T-helper 2 cell treated with Interferon-gamma antibody and Interleukin-4, amounts not matched to agents 5 μg/mL and 100 μg/mL, for 36 hours (primary cell): ENCODE measurements at places on chromosomes 2 and 18.

DNA sequence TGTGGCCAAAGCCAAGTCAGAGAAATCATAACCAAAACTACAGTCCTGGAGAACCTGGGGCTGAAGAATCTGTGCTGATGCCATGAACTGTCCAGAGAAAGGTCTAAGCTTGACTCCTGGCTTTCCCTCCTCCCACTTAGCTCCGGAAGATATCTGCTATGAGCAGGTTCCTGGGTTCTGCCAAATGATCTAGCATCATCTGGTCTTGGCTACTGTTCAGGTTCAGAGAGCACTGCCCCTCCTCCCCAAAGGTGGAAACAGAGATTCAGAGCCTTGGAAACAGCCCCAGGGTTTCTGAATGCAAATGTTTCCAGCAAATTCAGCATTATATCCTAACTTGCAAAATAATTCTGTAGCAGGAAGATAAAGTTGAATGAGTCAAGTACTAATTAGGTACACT is 219.2 kb upstream of the SP5 start:
- no peak overlapping the region for H3K27ac ChIP-seq
- no peaks in the 10 kb centered on the region for H3K27me3 ChIP-seq
- no peak for DNase-seq
- H3K4me3 ChIP-seq, result no peak overlapping the region

DNA sequence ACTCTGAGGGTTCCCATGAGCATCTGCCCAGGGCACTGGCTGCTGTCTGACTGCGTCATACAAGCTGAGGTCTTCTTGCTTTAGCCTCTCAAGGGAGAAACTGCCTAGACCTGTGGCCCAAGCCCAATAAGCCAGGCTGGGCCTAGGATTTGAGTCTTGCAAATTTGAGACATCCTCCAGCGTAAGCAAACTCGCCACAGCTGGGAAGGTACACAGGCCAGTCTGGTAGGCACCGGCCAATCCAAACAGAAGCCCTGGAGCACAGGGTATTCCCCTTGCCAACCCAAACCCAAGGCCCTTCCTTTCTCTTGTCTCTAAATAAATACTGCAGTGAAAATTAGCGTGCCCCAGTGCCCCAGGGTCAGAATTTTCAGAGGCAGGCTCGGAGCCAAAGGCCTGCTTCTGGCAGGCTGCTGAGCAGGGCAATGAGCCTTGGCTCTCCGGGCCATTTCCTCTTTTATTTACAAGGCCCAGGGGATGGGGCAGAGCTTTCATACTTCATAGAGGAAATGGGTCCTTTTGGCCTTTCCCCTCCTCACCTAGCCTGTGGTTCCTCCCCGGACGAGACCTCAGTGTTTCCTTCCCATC is 33.3 kb downstream of the POLR1A start:
- H3K36me3 ChIP-seq, result peaks cover 54% of the 10 kb centered on the region
- peaks cover 12% of the 10 kb centered on the region for H3K4me1 ChIP-seq

DNA sequence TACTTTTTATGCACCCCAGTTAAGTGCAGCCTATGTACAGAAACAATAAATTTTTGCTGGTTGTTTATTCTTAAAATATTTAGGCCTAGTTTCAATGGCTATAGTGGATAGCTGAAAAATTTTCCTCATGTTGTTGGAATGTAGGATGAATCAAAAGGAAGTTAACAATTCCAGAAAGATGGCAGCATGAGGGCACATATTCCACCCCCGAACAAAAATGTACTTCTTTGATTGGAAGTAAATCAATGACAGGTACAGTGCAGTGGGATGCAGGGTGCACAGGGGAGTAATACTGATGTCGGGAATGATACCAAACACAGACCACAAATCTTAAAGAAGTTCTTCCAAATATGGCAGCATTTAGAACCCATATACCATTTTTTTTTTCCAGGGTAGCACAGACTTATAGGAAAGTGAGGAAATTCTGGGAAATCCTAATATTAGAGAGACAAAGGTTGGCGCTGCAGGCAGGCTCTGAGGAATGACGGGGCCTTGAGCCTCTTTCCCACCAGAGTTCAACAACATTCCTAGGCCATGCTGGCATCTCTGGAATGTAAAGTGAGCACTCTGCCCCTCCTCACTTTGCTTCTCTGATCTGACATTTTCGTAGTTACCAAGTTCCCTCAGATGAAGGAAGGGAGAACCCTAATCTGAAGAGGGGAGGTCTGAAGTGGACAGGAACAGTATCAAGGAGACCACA is 36.6 kb upstream of the IKZF2 start:
- peaks cover 4% of the 10 kb centered on the region for H3K27me3 ChIP-seq
- no peaks in the 10 kb centered on the region for H3K4me1 ChIP-seq
- no peak overlapping the region for H3K27ac ChIP-seq
- no peak for DNase-seq
- no peaks in the 10 kb centered on the region for H3K36me3 ChIP-seq

DNA sequence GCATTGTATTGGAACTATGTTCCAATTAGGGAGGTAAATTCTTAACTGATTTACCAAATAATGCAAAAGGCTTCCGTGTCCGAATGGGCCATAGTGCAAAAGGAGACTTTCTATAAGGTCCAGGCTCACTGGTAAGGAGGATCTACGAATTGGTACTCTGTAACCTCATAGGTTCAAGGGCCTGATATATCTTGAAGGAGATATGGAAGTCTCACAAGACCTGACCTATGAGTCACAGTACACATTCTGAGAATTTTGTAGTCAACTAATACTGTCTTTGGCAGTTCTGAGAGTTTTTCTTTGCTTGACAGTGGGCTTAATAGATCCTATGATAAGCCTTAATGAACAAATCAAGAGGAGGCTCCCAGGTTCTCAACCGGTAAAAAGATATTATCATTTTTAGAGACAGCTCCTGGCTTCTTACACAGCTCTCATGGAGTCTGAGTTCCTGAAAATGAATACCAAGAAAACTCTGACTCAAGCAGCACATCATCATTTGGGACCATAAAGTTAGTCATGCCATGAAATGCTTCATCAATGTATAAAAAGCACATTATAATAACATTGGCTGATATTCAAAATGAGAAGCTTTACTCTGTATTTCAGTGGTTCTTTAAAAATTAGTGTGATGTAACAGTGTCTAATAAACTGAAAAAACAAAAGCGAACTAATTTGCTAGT is 1275.2 kb upstream of the CRIM1 start:
- no peaks in the 10 kb centered on the region for H3K4me1 ChIP-seq
- DNase-seq, result no peak
- no peaks in the 10 kb centered on the region for H3K36me3 ChIP-seq
- no peak overlapping the region for H3K27ac ChIP-seq
- H3K27me3 ChIP-seq, result no peaks in the 10 kb centered on the region

GRCh38 chr2:180907731-180908130 is 72.7 kb upstream of the UBE2E3 start:
- no peaks in the 10 kb centered on the region for H3K4me1 ChIP-seq
- DNase-seq, result no peak
- H3K27me3 ChIP-seq, result peaks cover 7% of the 10 kb centered on the region
- no peak overlapping the region for H3K4me3 ChIP-seq
- no peak overlapping the region for H3K27ac ChIP-seq
